Activated T-cell treated with anti-CD3 and anti-CD28 coated beads for 1 hour (primary cell): ENCODE measurements at places on chromosomes 4 and X.
A peak's percentile ranks its signal among the peaks of the same experiment; 100 is the strongest.

DNA sequence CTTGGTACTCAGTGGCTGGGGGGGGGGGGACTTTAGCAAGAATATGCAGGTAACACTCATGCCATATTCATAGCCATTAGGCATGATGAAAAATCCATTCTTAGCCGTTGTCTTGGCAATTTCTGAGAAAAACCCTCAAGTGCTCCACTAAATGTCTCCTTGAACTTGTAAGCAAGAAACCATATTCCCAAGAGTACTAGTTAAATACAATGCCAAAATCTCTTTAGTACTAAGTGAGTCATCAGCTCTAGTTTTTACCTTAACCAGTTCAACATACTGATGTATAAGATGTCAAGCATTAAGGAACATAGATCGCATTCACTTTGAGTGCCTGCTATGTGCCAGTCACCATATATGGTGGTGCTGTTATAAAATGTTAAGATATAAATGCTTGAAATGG is 27.5 kb downstream of the UBE2D3 start:
- DNase-seq = no peak

- DNase-seq = no peak
Measured at GRCh38 chr4:2935762-2936743, 27.2 kb downstream of the NOP14 start.

DNA sequence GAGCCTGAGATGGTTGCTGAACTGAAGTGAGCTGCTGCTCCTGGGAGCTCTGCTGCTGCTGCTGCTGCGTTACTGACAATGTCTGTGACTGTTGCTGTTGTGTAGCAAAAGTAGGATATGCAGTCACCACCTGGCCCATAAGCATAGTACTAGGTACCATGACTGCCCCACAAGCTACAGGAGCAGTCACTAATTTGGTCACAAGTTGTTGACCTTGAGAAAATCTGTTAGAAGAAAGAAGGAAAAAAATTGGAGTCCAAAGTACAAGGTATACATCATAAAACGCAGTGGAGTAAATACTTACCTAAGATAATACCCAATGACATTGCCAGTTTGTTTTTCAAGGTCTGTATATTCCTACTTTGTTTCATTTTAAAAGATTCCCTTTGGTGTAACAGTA is 42.6 kb downstream of the TMEM165 start:
- no peak for DNase-seq

DNA sequence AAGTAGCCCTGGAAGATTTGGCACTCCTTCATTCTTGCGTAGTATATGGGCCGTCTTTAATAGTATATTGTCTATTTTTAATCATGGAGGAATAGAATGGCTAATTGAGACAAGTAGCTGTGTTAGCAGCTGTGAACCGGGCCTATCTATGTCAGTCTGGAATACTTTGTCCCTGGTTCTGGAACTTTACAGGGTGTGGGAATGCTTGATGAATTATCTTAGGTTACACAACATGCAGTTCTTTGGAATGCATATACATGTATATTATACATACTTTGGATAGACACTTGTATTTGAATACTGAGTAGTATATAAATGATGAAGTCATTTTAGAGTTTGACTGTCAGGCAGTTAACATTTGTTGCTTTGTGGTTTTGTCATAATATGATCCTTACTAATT is 37.4 kb downstream of the PDLIM5 start:
- no peak for DNase-seq

DNA sequence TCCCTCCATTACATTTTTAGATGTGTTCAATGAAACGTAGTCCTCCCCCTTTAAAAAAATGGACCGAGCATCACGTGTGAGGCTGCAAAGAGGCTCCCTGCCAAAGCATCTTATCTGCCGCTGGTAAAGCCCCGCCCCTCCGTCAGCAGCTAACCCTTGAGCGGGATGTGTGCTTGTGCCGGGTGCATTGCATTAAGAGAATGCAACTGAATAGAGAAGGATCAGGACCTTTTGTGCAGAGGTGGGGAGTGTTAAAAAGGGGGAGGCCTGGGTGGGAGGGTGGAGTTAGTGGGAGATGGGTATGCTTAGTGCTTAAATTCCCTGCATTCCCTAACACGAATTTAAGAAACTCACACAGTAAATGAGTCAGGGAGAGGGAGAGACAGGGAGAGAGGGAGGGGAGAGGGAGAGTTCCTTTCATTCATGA is 66.0 kb downstream of the TBL1X start:
- peak; percentile 18 for DNase-seq

GRCh38 chr4:70306076-70306475 is 28.7 kb upstream of the CABS1 start:
- DNase-seq = no peak

DNA sequence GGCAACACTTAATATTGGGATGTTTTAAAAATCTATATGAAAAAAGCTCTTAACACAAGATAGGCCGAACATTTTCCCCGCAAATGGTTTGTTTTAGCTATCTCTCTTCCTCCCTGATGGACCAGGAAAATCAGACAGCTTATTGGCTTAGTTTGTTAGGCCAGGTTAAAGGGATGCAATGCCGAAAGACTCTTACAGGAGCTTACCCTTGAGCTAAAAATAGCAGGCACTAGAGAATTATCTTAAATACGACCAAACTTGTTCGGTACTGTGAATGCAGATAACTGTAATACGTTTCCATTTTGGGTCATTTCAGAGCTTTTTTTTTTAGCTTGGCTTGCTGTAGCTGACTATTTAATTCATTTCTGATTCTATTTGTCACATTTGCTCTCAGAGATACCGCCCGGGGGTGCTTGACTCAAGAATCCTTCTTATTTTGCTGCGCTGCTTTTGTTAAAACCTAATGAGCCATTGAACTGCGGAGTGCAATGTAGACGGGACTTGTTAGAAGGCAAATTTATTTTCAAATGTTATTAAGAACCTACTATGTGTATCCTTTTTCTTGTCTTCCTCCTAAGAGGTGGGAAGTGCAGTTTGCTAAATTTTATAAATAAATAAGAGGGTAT is 23.3 kb downstream of the PPARGC1A start:
- no peak for DNase-seq

GRCh38 chr4:160546201-160546600 is 1443.3 kb downstream of the RAPGEF2 start:
- DNase-seq = no peak

DNA sequence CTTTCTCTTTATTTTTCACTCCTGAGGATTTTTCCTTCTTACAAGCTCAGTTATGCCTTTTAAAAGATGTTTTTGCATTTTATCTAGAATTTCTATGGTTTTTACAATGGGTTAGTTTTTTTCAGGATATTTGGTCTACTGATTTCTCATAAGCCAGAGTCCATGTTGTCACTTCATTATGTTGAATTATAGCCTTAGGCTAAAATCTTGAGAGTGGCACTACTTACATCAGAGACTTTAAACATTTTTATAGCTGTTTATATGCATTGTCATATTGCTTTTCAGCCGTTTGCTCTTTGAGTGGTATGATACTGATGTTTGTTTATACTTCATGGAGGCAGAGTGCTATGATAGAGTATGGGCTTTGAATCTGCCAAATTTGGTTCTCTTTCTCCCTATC is 36.4 kb downstream of the CXorf58 start:
- no peak for DNase-seq
